ENCODE measurements at places on chromosomes 12 and 14. TPM values are rescaled to one million over a fixed set of nuclear protein-coding genes. Genes with fewer than 3 reads are reported as not detected.

Gene RPL10L
- polyA plus RNA-seq, result not detected

Gene ESRRB
- polyA plus RNA-seq, result not detected

- no peak for DNase-seq
Observed at GRCh38 chr14:26261368-26262122, 336.3 kb downstream of the NOVA1 start.

DNA sequence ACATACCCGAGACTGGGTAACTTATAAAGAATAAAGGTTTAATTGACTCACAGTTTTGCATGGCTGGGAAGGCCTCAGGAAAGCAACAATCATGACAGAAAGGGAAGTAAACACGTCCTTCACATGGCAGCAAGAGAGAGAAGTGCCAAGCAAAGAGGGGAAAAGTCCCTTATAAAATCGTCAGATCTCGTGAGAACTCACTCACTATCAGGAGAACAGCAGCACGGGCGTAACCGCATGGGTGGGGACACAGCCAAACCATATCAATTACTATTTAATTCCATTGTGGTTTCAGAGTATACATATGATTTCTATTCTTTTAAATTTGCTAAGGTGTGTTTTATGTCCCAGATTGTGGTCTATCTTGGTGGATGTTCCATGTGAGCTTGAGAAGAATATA is 117.9 kb downstream of the SCAF11 start:
- no peak for DNase-seq

All from immature natural killer cell (primary cell).